AG10803 (cell line): ENCODE measurements at places on chromosomes 16 and 17.
A peak's percentile ranks its signal among the peaks of the same experiment; 100 is the strongest.

DNA sequence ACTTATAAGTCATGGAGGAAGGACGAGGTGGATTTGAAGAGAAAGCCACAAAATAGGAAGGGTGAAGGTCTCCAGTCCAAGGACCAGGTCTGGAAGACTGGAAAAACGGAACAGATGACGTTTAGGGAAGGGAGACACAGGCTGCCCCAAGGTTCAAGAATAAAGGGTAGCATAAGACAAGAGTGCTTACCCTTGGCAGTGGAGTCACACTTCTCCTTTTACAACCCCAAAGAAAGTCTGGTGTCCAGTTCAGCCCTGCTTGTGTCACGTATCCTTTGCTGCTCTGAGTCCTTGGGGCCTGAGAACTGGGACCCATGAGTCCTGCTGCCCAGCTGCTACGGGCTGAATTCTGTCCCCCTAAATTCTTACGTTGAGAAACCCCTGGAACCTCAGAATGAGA is 13.0 kb upstream of the GGA2 start:
- DNase-seq, result no peak

GRCh38 chr17:28986714-28987655 is 18.8 kb downstream of the SEZ6 start:
- no peak for DNase-seq

DNA sequence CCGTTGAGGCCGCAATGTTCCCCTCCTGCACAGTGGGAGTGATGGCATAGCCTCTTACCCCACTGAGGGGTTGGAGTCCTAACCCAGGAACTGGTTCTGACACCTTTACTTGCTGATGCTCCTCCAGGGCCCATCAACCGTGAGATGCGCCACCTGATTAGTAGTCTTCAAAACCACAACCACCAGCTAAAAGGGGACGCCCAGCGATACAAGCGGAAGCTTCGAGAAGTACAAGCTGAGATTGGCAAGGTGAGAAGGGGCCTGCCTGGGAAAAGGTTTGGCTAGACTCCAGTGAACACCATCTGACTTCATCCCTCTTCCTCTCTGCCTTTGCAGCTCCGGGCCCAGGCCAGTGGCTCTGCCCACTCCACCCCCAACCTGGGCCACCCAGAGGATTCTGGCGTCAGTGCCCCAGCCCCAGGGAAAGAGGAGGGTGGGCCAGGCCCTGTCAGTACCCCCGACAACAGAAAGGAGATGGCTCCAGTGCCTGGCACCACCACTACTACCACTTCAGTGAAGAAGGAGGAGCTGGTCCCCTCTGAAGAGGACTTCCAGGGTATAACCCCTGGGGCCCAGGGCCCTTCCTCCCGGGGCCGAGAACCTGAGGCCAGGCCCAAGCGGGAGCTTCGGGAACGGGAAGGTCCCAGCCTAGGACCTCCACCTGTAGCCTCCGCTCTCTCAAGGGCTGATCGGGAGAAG is 5.8 kb downstream of the RNF40 start:
- no peak for DNase-seq

DNA sequence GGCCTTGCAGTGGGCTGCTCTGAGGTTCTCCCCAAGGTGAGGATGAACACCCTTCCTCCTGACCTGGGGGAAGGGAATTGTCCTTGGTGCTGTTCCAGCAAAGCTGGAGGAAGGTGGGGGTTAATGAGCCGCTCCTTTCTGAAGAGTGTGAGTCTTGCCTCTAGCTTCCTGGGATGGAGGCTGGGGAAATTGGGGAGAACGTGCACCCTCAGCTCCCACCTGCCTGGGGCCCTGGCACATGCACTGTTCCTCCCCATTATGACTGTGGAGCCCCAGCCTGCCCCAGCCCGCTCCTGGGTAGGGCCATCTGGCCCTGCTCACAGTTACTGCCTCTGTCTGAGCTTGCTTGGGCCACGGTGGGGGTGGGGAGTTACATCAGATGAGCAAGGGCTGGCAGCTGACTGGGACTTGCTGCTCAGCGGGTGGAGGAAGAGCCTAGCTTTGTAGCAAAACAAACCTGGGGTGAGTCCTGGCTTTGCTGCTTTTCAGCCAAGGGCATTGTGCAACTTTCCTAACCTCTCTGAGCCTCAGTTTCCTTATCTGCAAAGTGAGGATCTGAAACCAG is 11.1 kb downstream of the TNS4 start:
- peak; percentile 86 for DNase-seq

GRCh38 chr16:67431775-67432505 is 1.0 kb downstream of the HSD11B2 start:
- no peak for DNase-seq

DNA sequence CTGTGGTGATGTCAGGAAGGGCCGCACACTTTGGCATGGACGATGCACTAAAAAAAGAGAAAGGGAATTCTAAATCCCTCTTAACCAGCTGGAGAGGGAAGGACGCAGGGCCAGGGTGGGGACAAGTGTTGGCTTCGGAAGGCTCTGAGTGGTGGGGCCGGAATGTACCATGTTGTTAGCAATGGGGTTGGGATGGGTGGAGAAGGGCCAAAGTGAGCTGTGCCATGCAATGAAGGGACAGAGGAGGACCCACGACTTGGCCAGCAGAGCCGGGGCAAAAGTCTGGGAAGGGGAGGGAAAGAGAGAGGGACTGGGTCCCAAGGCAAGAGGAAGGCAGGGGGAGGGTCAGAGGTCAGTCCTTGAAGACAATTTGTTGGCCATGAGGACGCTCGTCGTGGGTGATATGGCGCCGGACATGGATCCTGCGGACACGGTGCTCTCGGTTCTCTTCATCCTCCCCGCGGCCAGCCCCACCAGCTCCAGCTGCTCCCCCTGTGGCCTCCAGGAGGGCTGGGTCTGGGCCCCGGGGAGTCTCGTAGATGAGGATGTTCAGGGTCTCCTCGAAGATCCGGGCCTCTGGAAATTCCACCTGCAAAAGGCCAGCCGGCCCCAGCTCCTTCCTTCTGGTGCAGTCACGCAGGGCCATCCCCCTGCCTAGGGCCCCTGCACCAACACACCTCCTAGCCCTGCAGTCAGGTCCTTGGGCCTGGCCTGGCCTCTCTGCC is 6.4 kb downstream of the ASPHD1 start:
- DNase-seq, result no peak

DNA sequence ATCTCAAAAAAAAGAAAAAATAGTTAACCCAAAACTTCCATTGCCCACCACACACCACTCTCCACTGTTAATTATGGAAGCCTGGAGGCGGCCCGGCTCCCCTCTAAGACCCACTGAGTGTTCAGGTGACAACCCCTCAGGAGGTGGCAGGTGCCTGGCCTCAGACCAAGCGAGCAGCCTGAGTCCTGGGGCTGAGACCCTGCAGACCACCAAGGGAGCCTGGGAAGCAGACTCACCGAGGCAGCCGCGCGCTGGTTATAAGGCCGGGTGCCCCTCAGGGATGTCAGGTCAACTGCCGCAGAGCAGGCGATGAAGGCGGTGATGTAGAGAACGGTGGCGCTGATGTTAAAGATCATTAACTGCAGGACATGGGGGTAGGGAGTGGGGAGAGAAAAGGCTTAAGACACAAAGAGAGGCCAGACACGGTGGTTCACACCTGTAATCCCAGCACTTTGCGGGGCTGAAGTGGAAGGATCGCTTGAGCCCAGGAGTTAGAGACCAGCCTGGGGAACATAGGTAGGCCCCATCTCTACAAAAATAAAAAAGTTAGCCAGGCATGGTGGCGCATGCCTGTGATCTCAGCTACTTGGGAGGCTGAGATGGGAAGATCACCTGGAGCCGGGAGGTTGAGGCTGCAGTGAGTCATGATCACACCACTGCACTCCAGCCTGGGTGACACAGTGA is 13.3 kb downstream of the ARL2BP start:
- no peak for DNase-seq

- DNase-seq, result peak; percentile 3
Observed at GRCh38 chr16:76653390-76654026, 376.3 kb downstream of the CNTNAP4 start.

DNA sequence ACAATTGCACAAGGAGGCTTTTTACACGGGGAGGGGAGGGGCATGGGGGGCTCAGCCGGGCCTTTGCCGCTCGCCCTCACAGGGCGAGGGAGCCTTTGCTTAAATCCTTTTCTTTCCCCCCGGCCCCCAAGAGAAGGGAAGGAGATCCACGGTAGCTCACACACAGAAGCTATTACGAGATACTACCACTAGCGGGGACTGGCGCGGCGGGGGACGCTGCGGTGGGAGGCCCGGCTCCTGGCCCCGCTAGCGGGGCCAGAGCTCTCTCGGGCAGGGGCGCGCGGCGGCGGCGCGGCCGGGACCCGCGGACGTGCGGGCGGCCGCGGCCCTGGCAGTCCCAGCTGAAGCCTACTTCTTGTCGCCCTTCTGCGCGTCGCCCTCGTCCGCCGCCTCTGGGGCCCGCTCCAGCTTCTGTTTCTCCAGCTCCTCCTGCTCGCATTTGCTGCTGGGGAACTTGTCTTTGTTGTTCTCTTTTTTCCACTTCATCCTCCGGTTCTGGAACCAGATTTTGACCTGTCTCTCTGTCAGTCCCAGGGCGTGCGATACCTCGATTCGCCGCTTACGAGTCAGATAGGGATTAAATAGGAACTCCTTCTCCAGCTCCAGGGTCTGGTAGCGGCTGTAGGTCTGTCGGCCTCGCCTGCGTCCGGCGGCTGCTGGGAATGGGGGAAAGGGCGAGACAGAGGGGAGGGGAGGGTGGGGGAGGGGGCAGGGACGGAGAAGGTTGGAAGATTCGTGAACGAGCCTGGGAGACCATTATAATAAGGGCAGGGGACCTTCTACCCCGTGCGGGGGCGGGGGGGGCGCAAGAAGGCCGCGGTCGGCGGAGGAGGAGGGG is 2.0 kb downstream of the HOXB8 start:
- no peak for DNase-seq

GRCh38 chr17:73591296-73592078 is 52.8 kb downstream of the SDK2 start:
- no peak for DNase-seq

- DNase-seq, result no peak
Observed at GRCh38 chr17:46836500-46836899, 14.9 kb upstream of the WNT9B start.

GRCh38 chr16:86052115-86052670 is 153.2 kb downstream of the IRF8 start:
- DNase-seq, result no peak

GRCh38 chr16:88067530-88068411 is 116.5 kb downstream of the BANP start:
- DNase-seq, result no peak

DNA sequence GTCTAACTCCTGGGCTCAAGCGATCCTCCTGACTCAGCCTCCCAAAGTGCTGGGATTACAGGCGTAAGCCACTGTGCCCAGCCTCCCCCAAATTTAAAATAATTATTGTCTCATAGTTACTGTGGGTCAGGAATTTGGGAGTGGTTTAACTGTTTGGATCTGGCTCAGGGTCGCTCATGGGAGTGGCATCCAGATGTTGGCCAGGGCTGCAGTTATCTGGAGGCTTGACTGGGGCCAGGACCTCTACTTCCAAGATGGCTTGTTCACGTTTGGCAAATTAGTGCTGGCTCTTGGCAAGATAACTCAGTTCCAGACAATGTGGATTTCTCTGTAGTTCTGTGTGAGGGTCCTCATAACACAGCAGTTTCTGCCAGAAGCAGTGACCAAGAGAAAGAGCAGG is 8.0 kb downstream of the TEN1 start:
- no peak for DNase-seq

DNA sequence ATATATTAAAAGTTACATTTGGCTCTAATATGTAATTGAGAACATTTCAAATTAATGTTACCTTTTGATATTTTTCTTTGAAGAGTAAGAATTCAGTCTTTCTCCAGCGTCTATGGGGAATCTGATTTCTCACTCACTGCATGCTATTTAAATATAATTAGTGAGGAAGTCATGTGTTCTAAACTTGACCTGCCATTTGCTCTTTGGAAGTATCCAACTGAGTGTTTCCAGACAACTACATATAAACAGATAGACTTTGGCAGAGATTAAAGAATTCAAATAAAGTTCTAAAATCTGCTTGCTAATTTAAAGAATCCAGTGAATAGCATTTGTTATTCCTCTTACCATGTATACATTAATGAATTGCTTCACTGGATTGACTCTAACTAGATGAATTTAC is 23.5 kb downstream of the OMG start:
- no peak for DNase-seq

DNA sequence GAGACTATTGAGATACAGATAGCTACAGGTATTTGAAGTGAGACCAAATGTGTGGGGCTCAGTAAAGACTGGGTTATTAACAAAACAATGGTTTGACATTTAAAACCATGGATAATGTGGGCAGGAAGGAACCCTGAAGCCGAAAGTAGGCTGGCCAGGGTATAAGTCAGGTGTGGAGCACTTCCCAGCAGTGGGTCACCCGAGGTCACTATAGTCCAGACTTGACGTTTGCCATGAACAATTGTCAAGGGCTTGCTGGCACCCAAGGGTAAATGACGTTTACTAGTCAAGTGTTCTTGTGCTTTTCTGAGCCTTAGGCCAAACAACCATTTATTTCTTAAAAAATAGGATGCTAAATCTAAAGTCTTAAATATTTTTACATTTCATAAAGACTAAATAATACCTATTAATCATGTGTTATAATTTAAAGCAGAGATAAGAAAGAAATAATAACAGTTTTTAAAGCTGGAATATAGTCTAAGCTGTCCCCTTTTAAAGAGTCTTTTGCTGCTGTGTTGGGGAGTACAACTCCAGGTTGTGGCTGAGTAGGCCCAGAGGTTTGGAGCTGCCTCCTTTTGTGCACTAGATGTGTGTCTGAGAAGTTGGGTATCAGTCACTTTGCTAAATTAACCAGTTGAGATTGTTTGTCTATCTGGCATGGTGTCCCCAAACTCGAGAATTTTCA is 15.7 kb downstream of the ALDH3A2 start:
- no peak for DNase-seq

DNA sequence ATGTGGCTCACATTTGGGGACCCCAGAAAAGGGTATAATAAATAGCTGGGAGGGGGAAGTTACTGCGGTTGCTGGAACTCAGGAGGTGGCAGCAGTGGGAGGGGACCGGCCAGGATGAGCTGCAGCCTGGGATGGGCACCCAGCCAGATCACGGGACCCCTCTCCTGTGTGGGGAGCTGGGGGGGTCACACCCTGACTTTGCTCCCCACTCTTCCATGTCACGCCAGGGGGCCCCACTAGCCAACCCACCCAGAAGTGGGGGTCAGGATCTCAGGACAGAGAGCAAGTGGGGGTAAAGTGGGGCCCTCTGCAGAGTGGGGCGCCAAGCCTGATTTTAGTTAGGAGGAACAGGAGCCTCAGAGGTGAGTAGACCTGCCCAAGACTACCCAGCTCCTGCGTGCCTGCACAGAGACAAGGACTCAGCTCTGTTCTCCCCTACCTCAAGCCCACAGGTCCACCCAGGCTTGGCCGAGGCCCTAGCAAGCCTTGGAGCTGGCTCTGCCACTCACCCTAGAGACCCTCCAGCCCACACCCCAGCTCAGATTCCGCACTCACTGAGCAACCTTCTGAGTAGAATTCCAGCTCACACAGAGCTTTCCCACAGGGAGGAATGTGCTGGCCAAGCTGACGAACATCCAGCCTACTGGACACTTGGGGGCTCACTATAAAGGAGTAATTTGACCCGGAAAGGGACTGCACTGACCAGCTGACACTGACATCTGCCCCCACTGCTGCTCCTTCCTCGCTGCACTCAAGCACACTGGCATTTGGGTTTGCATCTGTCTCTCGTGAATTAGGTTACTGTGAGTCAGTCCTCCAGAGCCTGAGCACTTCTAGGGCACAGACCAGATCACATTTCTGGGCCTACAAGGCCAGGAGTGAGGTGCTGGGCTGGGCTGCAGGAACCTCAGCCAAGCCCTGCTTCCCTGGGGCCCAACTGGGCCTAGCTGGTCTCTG is 310.1 kb downstream of the C16orf95 start:
- DNase-seq, result no peak
